NCI-H1105 (cell line): ENCODE measurements at places on chromosomes 6 and 20.

DNA sequence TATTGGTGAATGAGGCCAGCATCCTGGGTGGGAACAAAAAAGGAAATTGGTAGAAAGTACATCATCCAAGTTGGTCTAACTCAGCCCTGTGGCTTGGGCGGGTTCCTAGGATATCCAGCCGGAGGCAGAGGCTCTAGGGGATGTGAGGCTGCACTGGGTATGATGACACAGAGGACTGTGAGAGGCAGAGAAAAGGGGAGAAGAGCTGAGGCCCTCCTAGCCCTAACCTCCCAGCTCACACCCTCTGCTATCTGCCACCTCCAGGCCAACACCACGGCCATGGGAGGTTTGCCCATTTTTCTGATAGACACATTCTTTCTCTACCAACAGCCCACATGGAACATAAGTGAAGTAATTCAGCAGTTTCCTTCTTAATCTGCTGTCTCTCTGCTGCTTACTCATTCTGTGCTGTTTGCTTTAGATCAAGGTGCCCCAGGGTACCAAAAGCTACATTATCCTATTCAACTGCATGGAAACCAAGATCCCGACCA lies 284.4 kb downstream of the ESR1 start:
- DNase-seq: no peak

- no peak for DNase-seq
Observed at GRCh38 chr6:166554316-166554715, 32.2 kb downstream of the RAMACL start.

DNA sequence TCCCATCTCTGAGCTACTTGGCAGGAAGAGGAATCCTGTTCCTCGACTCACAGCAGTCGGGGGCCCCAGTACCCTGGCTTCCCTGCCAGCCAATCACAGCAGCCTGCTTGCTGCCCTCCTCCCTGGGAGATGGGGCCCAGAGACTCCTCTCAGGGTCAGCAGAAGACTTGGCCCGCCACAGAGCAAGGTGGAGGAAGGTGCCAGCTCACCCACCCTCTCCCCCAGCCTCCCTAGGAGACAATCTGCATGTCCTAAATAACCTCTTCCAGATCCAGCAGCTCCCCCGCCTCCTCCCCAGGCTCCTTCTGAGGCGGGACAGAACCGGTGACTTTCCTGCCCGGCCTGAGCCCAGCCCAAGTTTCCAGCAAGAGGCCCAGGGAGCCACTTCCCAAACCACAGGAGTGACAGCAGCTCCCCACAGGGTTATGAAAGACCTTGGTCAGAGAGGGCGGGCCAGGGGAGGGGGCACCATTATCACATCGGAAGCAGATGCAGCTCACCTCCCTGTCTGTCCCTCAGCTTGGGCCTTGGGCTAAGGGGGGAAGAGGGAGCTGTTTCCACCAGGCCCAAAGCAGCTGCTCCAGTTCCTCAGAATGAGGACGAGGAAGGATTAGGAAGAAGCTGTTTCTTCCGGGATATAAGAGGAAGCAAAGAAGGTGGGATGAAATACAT lies 2.3 kb downstream of the CCND3 start:
- no peak for DNase-seq

- no peak for DNase-seq
Observed at GRCh38 chr20:10467681-10468339, 32.7 kb downstream of the SLX4IP start.

DNA sequence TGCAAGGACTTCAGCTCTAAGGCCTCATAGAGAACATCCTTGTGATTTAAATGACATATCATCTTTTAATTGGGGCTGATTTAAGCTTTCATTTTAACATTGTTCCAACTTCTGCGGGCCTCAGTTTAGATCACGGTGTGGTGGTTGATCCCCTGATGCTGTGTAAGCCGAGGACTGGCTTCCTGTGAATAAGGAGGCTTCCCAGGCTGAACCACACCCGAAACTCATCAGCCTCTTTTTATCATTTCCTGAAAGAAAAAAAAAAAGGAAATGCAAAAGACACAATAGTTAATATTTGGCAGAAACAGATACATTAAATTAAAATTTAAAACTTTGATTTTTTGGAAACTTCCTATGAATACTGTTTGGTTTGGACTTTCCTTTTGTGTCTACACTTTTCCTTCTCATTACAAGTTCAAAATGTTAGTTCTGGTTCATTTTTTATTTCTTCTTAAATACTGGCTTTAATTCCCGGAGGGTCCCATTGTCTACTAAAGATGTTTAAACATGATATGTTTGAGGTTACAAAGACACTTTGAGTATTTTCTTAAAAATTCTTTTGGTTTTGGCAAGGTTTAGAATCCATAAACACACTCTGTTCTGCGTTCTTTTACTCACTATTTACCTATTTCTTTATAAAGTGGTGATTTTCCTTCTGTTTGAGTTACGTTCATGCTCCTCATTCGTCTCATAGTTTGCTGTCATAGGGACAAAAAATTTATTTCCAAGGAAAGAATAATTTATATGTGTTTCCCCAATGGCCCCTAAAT lies 230.0 kb upstream of the SULF2 start:
- no peak for DNase-seq

GRCh38 chr6:162478192-162478671 lies 249.3 kb downstream of the PRKN start:
- DNase-seq: no peak

- DNase-seq: no peak
Observed at GRCh38 chr6:146950351-146950835, 253.8 kb upstream of the STXBP5 start.
